ENCODE measurements at places on chromosomes 11 and 22.
A peak's percentile ranks its signal among the peaks of the same experiment; 100 is the strongest.

- no peak for DNase-seq
Observed at GRCh38 chr11:71176812-71177211, 75.6 kb downstream of the SHANK2 start.

- DNase-seq: no peak
Observed at GRCh38 chr11:64735725-64736259, 8.2 kb downstream of the RASGRP2 start.

DNA sequence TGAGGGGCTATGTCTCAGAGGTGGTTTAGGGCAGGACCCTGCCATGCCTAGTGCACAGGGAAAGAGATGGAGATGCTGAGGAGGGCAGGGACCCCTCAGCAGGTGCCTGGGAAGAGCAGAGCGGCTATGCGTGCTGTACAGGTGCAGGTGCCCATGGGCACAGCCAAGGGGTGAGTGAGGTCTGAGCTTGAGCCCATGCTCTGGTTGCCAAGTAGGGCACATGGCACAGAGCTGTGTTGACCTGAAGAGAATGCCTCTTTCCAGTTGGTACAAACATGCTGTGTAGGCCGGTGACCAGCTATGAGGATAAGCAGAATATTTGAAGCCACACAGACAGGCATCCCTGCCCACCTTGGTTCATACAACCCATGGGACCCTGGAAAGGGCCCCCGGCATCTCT lies 65.8 kb upstream of the NECTIN1 start:
- no peak for DNase-seq

DNA sequence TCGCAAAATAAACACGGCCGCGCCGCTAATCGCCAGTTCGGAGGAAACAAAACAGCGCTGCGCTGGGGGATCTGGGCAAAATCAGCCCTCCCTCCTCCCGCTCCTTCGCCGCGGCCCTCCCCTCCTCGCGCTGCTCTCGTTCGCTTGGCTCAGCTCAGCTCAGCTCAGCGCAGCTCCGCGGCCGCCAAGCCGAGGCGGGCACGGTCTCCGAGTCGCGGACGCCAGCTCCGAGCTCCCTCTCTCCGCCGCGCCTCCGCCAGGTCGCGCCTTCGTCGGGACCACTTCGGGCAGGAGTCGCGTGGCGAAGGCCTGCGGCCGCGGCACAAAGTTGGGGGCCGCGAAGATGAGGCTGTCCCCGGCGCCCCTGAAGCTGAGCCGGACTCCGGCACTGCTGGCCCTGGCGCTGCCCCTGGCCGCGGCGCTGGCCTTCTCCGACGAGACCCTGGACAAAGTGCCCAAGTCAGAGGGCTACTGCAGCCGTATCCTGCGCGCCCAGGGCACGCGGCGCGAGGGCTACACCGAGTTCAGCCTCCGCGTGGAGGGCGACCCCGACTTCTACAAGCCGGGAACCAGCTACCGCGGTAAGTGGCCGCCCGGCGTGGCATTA lies at the start of gene SPON1:
Gene SPON1 (plus strand): TSS at position 162 of the 607 bp plus-strand sequence. CDS start 182 bp downstream, at position 344.
- no peak for DNase-seq

DNA sequence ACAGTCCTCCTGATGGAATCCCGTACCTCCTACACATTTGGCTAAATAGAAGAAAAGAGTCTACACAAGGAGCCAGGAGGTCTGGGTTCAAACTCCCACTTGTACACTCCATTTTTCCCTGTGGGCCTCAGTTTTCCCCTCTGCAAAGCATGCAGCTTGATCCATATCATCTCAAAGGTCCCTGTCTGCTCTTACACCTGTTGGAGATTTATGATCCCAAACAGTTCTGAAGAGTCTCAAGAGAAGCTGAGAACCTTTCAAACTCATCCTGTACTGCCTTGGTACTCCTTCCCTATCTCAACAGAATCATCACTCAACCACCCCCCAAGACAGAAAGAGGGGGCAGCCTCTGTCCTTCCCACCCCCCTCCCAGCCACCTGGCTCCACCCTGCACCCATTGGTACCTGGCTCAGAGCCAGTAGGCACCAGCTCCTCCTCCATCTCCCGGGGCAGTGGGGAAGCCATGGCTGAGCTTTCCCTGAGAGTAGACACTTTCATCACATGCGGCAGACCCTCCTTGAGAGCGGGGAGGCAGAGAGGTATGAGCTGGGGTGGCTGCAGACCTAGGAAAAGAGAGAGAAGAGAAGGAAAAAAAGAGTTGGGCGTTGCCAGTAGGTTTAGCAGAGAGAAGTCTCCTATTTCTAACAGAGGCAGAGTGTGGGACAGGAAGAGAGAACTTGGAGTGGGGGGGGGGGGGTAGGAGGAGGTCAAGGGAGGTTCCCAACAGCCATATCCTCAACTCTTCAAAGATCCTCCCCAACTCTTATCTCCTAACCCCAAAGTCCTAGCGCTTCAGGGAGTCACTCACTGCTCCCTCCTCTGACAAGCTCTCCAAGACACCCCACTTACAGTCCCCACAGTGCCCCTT lies 3.1 kb downstream of the TNKS1BP1 start:
- peak; percentile 67 for DNase-seq

DNA sequence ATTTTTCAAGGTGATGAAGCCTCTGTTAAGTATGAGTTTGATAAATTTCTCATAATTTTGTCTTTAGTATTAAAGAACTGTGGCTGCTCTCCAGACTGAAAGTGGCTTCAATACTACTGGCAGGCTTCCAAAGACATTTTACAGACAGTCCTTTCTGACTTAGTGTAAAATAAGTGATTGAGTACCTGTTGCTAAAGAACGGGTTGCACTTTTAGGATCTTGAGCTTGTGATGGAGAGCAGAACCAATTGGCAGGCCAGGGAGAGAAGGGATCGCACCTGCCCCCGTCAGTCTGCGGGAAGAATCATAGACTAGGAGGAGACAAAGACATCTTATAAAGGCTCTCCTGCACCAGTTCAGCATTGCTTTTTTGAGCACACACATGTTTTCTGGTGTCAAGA lies 4.4 kb downstream of the NCAM1 start:
- DNase-seq: no peak

- DNase-seq: no peak
Observed at GRCh38 chr11:116262370-116262769, 510.4 kb downstream of the BUD13 start.

GRCh38 chr11:17015627-17016126 lies 1.5 kb upstream of the PLEKHA7 start:
- DNase-seq: no peak

GRCh38 chr22:27350306-27350705 lies 451.2 kb downstream of the MN1 start:
- no peak for DNase-seq

DNA sequence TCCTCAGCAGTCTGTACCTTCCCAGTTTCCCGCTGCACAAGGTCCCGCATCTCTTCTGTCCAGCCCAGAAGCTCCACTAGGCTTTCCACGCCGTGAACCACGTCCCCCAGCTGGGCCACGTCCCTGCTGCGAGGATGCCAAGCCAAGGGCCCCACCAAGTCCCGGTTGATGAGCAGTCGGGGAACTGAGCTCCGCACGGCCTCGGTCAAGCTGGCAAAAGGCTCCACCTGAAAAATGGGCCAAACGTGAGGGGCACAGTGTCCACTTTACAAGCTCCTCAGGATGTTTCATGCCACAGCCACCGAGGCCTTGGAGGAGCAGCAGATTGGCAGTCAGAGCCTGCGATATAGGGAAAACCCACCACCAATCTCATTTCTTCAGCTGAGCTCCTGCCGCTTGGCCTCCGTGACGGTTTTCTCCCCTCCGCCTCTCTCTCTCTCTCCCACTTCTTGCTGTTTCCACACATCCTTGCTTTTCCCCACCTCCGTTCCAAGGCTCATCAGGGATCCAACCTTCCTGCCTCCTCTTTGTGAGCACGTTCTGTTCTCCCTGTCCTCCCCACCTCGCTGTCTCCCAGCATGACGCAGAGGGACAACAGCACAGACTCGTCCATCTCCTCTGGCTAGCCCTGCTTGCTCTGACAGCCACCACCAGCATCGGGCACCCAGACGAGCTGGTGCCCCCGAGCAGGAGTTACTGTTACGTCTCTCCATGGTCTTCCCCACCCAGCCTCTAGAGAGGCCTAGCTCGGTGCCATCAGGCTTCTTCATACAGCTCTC lies 11.5 kb downstream of the RIC8A start:
- DNase-seq: no peak

GRCh38 chr11:120586072-120586471 lies 74.5 kb downstream of the GRIK4 start:
- no peak for DNase-seq

GRCh38 chr11:69137151-69137844 lies 18.4 kb upstream of the SMIM38 start:
- no peak for DNase-seq

DNA sequence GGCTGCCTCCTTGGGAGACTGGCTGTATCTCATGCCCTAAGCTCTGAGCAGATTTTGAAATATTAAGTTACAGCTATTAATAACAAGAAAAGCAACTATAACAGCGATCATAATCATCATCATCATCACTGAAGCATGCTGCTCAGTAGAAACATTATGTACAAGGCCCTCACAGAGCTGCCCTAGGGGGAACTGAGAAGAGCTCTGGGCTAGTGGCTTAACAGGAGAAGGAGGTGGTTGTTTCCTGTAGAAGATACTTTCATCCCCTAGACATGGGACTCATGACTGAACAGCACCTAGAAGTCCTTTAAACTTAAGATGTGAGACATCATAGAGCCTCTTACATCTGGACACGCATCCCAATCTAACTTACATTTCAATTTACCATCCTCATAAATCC lies 332.8 kb upstream of the PLET1 start:
- no peak for DNase-seq

- DNase-seq: no peak
Observed at GRCh38 chr11:85089654-85090053, 537.5 kb downstream of the DLG2 start.

GRCh38 chr11:58941838-58942237 lies 2.5 kb downstream of the GLYATL1 start:
- DNase-seq: no peak

DNA sequence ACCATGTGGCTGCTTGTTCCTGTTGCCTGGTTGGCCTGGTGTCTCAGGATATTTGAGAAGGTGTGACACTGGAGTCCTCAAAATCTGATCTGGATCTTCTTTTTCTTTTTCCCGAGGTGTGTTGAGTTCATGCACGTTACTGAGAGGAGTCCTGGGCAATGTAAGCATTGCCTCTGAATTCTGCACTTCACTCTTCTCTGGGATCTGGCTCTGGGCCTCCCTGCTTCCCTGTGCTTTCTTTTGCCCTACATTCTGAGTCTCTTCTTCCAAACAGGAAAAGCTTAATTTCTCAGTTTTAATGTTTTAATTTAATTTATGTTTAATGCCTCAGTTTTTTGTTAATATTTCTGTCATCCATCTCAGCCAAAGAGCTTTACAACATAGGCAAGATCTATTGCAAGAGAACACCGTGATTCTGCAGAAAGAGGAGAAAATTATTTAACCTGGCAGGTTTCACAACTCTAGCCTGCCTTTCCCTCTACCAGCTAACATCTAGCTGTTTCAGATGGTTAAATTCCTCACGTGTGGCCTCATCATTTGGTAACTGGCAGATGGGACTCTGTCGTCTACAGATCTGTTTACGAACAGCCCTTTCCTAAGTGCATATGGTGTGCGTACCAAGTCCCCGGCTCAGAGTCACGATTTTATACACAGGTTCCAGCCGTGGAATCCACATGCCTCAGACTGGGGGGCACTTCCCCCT lies 24.7 kb downstream of the LDLRAD3 start:
- no peak for DNase-seq

DNA sequence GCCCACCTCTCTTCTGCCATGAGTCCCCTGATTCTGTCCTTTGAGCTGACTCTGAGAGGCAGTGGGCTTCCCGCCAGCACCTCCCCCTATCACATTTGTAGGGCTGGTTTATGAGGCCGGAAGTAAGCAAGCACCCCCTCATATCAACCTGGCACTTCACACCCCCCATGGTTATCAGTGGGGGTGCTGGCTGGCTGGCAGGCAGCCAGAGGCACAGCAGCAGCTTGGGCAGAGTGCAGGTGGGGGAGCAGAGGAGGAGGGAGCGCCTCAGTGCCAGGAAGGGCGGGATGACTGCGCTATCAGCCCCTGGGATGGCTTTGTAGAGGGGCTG lies 22.9 kb upstream of the CHRM4 start:
- no peak for DNase-seq

DNA sequence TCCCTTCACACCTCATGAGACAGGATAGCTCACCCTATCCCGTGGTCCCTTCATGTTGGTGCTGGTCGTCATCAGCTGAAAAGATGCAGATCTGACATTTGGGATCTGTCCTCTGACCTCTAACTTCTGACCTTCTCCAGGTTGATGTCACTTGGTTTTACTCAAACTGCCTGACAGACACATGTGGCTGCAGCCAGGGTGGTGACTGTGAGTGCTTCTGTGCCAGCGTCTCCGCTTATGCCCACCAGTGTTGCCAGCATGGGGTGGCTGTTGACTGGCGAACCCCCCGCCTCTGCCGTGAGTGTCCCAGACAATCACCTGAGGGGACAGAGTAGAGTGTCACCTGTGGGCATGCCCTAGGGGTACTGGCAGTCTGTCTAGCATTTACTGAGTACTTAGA lies 49.7 kb downstream of the OTOG start:
- no peak for DNase-seq

- no peak for DNase-seq
Observed at GRCh38 chr11:60390419-60390818, 5.8 kb upstream of the MS4A14 start.

- no peak for DNase-seq
Observed at GRCh38 chr22:32407312-32407711, 4.7 kb downstream of the RTCB start.

- peak; percentile 62 for DNase-seq
Observed at GRCh38 chr11:84580428-84580827, 1046.7 kb downstream of the DLG2 start.

- DNase-seq: peak; percentile 73
Observed at GRCh38 chr11:65489706-65490320, 9.0 kb upstream of the MALAT1 start.

- no peak for DNase-seq
Observed at GRCh38 chr11:126138636-126139035, 72.8 kb downstream of the RPUSD4 start.

DNA sequence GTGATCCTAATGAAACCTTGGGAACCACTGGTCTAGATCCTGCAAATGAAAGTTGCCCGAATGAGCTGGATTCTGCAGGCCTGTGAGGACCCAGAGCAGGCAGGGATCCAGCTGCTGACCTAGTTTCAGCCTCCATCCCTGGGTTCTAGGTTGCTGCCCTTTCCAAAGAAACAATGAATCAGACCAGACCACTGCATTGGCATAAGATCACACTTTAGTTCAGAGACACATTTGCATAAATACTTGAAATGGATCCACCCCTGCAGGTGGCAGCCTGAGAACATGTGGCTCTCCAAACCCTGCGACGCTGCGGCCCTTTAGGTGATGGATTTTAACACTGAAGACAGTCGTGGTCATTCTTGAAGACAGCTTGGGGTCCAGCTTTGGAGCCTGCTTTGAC lies 23.7 kb downstream of the ADAMTS8 start:
- DNase-seq: no peak

GRCh38 chr22:45473626-45474237 lies 29.0 kb upstream of the FBLN1 start:
- no peak for DNase-seq

Measured in T47D (cell line).